Hippocampal formation (tissue), 2 donors: ENCODE measurements at places on chromosomes 5 and 9.
A peak's percentile ranks its signal among the peaks of the same experiment; 100 is the strongest.

GRCh38 chr9:99978221-99978620 is 71.8 kb downstream of the STX17 start:
- DNase-seq = no peak

- no peak for DNase-seq
Measured at GRCh38 chr9:87059772-87060171, 112.5 kb upstream of the GAS1 start.

DNA sequence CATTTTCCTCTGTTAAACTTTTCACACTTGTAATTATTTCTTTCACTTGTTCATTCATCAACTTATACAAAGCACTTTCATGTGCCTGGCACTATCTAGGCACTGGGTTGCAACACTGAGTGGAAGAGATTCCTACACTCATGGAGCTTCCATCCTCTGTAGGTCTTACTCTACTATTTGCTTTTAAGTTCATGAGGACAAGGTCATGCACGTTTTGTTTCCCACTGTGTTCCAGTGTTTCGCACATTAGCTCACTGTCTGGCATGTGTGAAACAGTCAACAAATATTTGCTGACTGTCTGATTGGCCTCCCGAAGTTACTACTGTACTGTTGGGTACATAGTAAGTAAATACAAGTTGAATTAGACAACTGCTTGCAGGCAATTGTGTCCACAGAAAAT is 87.9 kb upstream of the IFNK start:
- DNase-seq = no peak

GRCh38 chr5:138955013-138955660 is 80.0 kb upstream of the LRRTM2 start:
- peak; percentile 45 for DNase-seq

- no peak for DNase-seq
Measured at GRCh38 chr5:8844847-8845246, 701.0 kb downstream of the SEMA5A start.

- DNase-seq = no peak
Measured at GRCh38 chr9:107175816-107176435, 107.2 kb upstream of the RAD23B start.

GRCh38 chr5:164359260-164360255 is 854.1 kb downstream of the MAT2B start:
- no peak for DNase-seq

GRCh38 chr5:107425541-107426031 is 245.2 kb downstream of the EFNA5 start:
- DNase-seq = no peak

GRCh38 chr9:36870960-36871359 is 163.1 kb downstream of the PAX5 start:
- DNase-seq = no peak

DNA sequence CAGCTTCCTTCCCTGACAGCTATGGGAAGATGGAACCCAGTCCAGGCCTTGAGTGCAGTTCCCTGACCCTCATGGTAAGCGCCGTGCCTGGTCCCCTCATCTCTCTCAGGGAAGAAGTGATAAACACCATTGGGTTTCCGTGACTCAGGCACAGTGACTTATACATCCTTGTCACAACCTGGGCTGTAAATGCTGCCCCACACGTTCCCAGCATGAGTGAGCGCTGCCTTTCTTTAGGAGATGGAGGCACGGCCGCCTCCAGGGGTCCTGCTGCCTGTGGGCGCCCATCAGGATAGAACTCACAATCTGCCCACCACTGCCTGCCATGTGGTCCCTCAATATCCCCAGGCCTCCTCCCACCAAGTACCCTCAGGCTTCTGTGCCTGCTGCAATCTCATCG is 8.3 kb upstream of the NKD2 start:
- DNase-seq = no peak

- DNase-seq = no peak
Measured at GRCh38 chr9:99058964-99059921, 45.7 kb upstream of the TGFBR1 start.

- no peak for DNase-seq
Measured at GRCh38 chr5:149422366-149423048, 43.4 kb upstream of the IL17B start.

DNA sequence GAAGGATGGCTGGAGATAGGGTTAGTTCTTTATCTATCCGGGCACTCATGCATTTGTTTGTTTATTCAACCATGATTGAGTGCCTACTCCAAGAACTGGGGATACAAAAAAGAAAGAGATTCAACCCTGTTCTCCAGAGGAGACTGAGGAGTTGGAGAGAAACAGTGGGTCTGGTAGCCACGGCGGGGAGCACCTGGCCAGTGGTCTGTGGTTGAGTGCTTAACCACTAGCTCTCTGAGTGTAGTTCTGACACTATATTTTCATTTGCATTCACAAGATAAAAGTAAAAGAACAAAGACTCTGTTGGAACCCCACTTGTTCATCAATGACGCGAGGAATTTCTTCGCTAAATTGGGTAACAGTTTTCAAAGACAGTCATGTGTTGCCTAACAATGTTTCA is 295.5 kb upstream of the MSX2 start:
- DNase-seq = no peak

- DNase-seq = no peak
Measured at GRCh38 chr9:126836216-126836615, 24.2 kb upstream of the ZBTB34 start.

- no peak for DNase-seq
Measured at GRCh38 chr5:68804343-68804742, 289.5 kb upstream of the SLC30A5 start.

- DNase-seq = no peak
Measured at GRCh38 chr5:10788358-10788757, 27.3 kb upstream of the DAP start.

DNA sequence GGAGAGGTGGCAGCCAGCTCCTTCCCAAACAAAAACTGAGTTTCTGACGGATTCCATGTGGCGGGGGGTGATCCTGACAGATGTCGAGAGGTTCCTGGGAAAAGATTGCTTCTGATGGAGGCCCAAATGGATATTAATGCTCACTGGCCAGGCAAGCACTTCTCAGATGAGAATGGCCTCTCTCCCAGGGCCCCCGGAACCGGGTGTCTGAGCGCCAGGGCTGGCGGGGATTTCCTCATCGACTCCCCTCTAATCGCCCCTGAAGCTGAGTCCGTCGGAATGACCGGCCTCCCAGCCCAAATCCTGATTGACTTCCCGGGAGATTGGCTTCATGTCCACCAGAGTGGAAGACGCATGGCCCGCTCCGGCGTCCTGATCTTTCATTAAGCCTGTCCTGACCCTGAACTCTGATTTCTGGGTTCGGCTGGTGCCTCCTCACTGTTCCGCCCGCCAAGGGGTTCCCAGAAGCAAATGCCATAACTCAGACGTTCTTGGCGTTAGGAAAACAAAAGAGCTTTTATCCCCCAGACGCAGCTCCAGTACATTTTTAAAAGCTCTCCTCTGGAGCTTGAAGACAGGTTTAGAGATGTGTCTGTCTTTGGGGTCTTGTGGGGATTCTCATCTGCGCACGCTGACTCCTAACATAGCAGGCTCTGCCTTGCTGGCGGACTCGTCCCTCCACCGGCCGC is 17.6 kb downstream of the FIBCD1 start:
- no peak for DNase-seq

GRCh38 chr9:37984278-37984671 is 80.3 kb upstream of the SLC25A51 start:
- DNase-seq = no peak

DNA sequence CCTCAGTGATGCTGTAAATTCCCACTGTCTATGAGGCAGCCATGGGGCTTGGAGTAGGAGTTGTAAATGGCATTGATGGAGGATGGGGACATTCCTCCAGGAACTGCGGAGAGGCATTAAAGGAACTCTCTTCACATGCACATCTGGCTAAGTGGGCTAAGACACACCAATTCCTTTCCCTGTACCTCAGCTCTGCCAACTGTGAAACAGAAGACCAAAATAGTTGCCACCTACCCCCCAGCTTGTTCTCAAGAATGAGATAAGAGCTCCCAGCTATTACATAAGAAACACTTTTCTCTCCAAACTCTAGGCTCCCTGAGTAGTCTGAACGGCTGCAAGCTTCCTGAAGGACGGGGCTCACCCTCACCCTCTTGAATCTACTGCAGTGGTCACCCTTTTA is 144.6 kb upstream of the SLC30A5 start:
- DNase-seq = peak; percentile 17

DNA sequence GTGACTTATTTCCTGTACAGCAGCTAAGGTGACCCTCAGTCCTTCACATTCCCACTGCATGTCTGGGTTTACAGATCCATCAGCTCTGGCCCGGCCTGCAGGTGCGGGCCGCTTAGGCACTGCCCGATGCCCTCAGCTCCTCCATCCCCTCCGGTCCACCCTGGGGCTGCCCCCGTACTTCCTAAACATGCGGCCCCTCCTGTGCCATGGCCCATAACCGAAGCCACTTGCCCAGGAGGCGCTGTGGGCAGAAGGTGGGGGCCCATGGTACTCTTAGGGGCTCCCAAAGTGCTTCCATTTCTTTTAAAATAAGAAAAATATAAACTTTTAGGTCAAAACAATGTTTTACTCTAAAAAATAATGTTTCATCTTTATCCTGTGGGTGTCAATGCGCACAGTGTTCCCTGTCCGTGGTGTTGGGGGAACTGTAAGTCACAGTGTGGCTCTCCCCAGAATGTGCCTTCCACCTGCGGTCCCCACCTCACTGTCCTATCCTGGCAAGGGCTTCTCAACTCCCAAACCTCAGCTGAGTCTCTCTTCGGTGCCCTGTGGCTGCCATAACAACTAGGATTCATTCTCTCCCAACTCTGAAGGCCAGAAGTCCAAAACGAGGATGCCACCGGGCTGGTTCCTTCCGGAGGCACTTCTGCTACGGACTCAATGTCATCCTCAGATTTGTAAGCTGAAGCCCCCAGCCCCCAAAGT is 132.7 kb upstream of the LPCAT1 start:
- no peak for DNase-seq

- no peak for DNase-seq
Measured at GRCh38 chr5:173953528-173954090, 35.4 kb upstream of the C5orf47 start.
